ENCODE measurements at places on chromosomes 4 and X. TPM values are rescaled to one million over a fixed set of nuclear protein-coding genes. Genes with fewer than 3 reads are reported as not detected.

DNA sequence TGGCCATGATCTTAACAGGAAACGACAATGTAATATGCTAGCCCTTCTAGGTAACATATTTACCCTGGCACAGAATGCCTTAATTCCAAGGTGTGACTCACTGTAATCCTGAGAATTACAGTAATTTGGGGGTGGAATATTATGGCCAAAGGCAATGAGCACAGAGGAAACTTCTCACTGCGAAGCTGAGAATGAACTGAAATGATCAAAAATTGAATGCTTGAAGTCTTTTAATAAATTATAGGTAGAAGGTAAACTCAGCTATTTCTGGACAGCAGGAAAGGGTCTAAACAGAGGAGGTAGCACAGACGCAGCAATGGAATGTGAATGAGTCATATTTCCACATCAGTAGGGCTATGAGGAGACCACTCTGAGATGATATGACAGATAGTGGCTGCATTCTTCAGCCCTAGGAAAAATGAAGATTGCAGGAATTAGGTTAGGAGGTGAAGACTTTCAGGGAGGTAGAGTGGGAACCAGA is 312.6 kb downstream of the PACRGL start:
- DNase-seq: no peak

DNA sequence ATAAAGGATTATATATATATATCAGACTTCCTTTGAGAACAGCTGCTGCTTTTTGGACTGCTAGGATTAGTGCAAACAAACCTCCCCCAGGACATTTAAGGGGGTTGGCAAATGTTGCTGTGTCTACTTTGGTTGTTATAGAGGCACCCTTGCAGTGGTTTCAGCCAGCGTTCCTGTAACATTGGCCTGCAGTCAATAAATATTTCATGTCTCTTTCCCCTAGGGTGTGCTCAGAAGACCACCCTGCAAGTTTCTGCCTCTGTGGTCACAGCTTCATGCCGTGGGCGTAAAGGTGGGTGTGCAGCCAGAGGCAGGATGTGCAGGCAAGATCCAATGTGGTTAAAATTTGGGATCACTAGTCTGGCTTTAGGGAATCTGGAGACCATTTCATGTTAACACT is 28.9 kb downstream of the FGF5 start:
- DNase-seq: no peak

DNA sequence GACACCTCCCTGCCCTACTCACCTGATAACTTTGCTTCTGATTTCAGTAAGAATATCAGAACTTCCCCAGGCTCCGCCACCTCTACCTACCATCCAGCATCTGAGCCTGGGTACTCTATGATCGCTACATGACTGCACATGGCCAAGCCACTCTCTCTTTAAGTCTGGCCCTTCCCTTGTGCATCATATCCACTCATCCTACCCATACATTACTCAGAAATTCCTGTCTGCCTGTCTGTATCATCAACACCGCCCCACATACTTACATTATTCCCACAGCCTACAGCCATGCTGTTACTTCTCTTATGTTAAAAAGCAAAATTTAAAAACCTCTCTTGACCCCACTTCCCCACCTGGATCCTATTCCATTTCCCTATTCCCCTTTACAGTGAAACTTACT is 84.7 kb downstream of the SCD5 start:
- DNase-seq: no peak

- DNase-seq: no peak
Measured at GRCh38 chr4:158018221-158018830, 154.5 kb downstream of the GASK1B start.

- DNase-seq: no peak
Measured at GRCh38 chr4:67886281-67886680, 2.5 kb upstream of the TMPRSS11D start.

The RAB9B gene
- total RNA-seq: 2.6 TPM

The ANXA3 gene
- total RNA-seq: 49.6 TPM

DNA sequence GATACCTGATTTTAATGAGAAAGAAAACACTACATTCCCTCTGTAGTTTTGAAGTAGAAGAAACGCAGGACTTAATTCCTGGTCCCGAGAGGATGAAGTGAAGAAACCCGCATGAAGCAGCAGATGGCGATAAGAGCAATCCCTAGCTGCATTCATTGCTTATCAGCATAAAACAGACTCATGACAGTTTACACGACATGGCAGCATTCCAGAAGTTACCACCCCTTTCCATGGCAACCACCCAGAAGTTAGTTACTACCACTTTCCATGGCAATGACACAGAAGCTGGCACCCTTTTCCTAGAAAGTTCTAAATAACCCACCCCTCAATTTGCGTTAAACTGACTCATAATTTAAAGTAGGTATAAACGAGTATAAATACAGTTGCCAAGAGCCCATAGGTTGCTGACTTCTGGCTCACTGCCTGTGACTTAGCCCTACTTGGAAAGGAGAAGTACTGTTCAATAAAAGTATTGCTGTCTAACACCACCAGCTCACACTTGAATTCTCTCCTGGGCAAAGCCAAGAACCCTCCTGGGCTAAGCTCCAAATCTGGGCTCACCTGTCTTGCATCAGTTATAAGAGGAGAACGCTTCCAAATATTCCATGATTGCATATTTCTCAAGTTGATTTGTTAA is 5.5 kb upstream of the XAGE2 start:
- DNase-seq: peak; percentile 21

GRCh38 chr4:32184186-32184585 is 1464.0 kb downstream of the PCDH7 start:
- DNase-seq: no peak

DNA sequence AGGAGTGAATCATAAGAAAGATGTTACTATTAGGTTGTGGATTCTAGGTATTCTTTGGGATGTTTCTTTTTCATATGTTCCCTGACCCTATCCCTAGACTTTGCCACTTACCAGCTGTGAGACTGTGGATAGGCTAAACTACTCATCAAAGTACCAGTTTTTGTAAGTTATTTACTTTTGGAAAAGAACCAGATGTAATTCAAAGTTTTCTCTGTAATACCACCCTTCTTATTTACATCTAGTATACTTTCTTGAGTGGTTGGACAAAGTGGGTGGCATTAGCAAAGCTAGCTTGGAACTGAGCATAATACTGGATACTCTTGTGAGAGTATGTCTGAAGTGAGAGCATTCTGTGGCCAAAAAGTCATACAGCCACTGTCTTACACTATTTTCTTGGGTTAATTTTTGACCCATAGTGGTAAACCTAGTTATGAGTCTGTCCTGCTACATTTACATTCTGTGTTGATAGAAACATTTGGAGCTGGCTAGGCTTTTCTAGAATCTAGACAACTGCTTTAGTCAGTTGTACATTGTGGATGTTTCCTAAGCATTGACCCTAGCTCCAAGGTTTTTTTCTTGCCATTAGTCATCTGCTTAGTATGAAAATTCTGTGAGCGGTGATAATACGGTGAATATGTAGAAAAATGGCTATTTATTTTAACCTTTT is 41.7 kb downstream of the KDM6A start:
- DNase-seq: no peak

DNA sequence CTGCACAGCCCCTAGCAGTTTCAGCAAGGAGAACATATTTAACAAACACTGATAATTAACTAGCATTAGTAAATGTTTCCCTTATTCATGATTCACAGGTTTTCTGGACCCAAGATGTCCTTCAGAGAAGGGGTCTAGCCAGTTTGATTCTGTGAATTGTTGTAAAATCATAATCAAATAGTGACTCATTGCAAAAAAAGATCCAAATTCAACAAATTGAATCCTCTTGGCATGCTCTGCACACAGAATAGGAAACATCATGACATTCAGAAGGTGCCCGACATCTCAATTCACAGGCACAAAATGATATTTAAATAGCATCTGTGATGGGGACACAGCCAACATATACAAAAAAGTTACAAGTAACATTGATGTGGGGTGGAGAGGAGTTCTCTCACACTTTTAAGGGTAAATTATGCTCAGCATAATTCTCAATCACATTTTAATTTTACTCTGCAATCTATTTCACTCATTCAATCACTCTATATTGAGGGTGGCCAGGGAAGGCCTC is 100.0 kb downstream of the SH3KBP1 start:
- no peak for DNase-seq

The ATP5ME gene
- 152 TPM for total RNA-seq

GRCh38 chr4:89497517-89498308 is 190.1 kb upstream of the GPRIN3 start:
- DNase-seq: no peak

The CT45A10 gene
- total RNA-seq: not detected

DNA sequence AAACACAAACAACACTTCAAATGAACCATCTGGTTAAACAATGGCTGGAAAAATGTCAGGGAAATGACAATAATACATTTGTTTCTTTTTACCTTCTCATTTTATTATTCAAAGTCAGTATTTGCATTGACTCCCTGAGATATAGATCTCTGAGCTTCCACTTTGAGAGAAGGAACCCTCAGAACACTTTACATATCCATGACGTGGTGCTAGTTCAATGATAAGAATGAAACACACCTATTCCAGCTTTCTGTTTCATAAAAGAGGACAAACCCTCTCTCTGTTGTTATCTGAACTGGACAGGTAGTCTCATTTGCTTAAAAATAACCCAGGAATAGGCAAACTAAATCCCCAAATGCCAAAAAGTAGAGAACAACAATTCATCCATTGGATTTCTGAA is 65.3 kb upstream of the CCSER1 start:
- no peak for DNase-seq

DNA sequence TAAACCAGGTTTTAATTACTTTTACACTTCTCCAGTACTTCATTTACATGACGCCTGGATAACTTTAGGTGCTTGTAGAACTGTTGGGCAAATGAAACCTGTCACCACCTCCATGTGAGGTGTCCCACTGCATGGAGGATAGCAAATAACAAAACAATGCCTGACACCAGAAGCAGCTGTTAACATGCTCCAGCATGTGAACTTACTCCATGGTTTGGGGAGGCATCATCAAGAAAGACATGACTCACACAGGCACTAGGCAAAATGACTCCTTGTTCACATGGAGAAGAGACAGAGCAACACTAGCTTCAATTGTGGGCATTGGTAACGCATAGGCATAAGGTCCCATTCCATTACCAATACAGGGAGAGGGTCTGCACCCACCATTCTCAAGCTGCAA is 198.1 kb upstream of the F9 start:
- DNase-seq: no peak

DNA sequence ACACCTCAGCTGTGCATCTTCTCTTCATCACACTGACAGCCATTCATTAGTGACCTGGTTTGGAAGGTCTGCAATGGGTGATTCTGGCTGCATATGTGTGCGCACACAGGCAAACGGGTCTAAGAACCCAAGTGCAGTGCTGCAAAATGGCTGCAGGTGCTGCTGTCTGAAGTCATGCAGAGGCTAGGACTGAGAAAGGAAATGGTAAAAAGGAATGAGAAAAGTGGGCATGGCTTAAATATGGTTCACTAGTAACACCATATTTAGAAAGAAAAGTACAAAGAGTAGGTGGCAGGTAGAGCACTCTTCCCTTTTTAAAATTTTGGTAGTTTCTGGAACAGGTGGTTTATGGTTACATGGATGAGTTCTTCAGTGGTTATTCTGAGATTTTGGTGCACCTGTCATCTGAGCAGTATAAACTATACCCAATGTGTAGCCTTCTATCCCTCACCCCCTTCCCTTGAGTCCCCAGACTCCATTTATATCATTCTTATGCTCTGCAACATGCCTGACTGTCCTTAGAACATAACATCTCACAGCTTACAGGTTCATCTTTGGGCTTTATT is 78.4 kb downstream of the CCNG2 start:
- no peak for DNase-seq
